ENCODE measurements at places on chromosomes 3 and 15. TPM values are rescaled to one million over a fixed set of nuclear protein-coding genes. Genes with fewer than 3 reads are reported as not detected.

The KY gene
- 0.10 TPM for total RNA-seq

DNA sequence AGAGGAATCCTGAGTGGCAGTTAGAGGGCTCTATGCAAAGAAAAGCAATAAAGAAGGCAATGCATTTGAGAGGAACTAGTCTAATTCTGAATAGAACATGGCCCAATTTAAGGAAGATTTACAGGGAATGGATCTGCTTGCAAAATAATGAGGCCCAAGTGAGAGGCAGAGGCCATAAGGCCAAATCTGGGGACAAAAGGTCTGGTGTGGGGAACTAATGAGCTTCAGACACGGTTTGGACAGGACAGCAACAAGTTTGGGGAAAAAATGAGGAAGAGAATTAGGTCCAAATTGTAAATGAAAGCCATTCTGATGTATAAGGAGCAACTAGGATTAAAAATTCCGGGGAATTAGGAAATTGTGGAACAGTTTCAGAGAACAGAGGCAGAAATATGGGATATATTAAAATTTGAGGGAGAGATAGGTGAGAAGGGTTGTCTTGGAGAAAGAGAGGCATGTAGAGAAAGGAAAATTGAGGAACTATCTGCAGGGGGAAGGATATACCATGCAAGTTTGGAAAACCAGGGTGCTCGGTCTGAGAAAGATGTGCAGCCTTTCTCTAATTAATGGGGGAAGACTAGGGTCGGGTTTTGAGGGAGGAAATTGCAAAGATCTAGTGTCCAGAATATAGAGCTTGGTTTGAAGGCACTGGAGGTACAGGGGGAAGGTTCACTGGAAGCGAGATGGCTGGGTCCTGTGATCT, 73.8 kb downstream of the RBPMS2 start:
- no peak for DNase-seq
- H3K4me1 ChIP-seq, result peaks cover 60% of the 10 kb centered on the region
- H3K4me3 ChIP-seq, result peak overlapping the region; percentile 86
- H3K27ac ChIP-seq, result peak overlapping the region; percentile 82
- no peaks in the 10 kb centered on the region for H3K36me3 ChIP-seq
- no peaks in the 10 kb centered on the region for H3K27me3 ChIP-seq

DNA sequence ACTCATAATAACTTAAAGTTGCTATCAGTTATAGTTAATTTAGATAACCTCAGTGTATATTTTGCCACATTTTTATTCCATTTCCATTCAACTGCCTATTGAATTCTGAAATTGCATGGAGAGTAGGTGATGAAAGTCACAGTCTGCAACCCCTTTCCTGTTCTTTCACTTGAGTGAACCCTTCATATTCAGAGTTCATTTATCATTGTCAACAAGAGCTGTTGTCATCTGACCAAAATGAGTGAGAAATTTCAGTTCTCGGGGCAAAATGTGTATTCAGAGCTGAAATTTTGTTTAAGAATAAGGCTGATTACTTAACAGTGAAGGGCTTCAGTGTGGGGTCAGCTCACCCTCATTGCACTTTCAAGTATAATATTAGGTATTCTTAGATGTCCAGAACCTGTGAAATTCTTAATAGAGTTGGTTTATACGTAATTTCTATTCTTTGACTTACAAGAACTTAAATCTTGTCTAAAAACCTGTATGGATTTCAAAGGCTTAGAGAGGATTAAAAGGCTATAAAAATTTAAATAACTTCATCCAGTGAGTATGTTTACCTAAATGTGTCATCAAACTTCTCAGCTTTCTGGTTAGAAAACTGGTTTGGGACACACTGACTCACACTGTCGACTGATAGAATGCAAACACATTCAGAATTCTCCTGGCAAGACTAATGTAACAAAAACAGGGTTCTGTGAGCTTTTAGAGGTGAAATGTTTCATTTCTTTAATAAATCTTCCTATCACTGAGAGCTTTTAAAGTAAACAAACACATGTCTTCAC, 92.2 kb downstream of the CMSS1 start:
- H3K27me3 ChIP-seq, result no peaks in the 10 kb centered on the region
- H3K4me3 ChIP-seq, result no peak overlapping the region
- DNase-seq, result no peak
- no peak overlapping the region for H3K27ac ChIP-seq

GRCh38 chr15:35491999-35492398, 54.0 kb downstream of the DPH6 start:
- no peak for DNase-seq
- H3K27ac ChIP-seq, result no peak overlapping the region
- peaks cover 6% of the 10 kb centered on the region for H3K36me3 ChIP-seq

The CCDC13 gene
- 0.90 TPM for total RNA-seq

DNA sequence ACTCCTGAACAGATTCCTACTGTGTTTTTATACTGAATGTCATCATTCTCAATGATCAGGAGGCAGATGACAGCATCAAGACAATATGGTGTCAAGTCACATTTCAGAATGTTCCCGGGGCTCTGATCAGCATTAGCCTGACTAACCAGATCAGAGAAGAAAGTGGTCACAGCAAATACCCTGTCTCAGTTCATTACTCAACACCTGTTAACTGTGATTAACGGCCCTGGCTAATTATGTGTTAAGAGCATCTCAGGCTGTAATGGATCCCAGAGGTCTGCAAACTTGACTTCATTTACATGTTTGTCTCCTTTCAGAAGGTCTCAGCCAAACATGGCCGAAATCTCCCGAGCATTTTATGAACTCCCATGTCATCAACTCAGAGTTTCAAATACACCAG, 833.7 kb downstream of the FHIT start:
- no peak for DNase-seq
- H3K36me3 ChIP-seq, result no peaks in the 10 kb centered on the region
- no peak overlapping the region for H3K27ac ChIP-seq
- no peaks in the 10 kb centered on the region for H3K27me3 ChIP-seq
- no peaks in the 10 kb centered on the region for H3K4me1 ChIP-seq

DNA sequence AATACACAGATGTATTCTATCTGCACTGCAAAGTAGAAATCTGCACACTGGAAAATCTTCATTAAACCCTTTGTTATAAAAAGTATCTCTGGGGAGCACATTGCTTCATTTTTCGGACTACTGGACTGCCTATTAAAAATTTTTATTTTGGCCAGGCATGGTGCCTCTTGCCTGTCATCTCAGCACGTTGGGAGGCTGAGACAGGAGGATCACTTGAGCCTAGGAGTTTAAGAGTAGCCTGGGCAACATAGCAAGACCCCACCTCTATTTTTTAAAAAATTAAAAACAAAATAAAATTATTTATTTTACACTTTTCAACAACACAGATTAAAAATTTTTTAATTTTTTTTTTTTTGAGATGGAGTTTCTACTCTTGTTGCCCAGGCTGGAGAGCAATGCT, 6.0 kb downstream of the SERP1 start:
- H3K27me3 ChIP-seq, result no peaks in the 10 kb centered on the region
- H3K4me3 ChIP-seq, result no peak overlapping the region
- peaks cover 18% of the 10 kb centered on the region for H3K36me3 ChIP-seq

All from left lung (tissue), 14 donors.